ENCODE measurements at places on chromosomes 4 and X.

GRCh38 chr4:54683616-54684346, 26.0 kb downstream of the KIT start:
- DNase-seq = no peak

GRCh38 chr4:37946503-37947179, 13.6 kb upstream of the PTTG2 start:
- no peak for DNase-seq

- no peak for DNase-seq
Measured at GRCh38 chr4:177632481-177632880, 190.2 kb upstream of the AGA start.

DNA sequence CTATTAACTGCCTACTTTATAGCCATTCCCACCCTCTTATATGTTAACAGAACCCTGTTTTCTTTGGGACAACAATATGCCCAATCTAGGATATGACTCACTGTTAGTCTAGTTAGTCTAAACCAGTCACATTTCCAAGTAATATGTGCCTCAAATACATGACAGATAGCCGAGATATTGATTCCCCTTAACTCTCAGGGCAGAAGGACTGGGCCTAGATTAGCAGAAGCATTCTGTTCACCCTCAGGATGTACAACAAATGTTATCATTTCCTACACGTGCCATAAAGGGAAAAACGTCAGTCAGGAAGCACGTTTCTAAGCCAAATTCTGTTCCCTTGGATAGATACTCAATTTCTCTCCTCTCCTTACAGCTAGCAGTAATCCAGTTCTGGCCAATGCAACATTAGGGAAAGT, 114.1 kb downstream of the SLC10A7 start:
- DNase-seq = no peak

DNA sequence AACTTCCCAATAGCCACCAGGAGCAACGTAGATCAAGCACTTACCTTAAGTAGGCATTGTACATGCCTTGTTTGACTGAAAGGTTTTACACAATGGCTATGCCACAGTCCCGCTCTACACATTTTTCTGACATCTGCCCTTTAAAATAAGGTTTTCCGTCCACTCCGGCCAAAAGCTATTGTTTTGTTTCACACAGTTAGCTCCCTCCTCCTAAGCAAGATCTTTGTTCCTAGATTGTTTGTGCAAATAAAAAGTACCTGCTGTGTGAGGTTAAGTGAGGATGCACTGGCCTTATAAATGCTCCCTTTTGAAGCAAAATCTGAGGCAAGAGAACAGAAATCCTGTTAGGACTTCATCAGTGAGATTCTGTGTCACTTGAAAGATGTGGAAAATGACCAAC, 11.8 kb downstream of the SCD5 start:
- DNase-seq = no peak

GRCh38 chrX:32592786-32593185, 618.6 kb downstream of the DMD start:
- DNase-seq = no peak

GRCh38 chr4:159016593-159017024, 86.3 kb upstream of the RAPGEF2 start:
- DNase-seq = no peak

- peak; percentile 54 for DNase-seq
Measured at GRCh38 chrX:49199906-49200771, at the start of gene SYP. Gene SYP, minus strand, starts transcription at chrX:49200193. Its CDS starts 7 bp downstream, at chrX:49200186.

GRCh38 chrX:105823092-105823455, 735 bp downstream of the NRK start:
- no peak for DNase-seq

DNA sequence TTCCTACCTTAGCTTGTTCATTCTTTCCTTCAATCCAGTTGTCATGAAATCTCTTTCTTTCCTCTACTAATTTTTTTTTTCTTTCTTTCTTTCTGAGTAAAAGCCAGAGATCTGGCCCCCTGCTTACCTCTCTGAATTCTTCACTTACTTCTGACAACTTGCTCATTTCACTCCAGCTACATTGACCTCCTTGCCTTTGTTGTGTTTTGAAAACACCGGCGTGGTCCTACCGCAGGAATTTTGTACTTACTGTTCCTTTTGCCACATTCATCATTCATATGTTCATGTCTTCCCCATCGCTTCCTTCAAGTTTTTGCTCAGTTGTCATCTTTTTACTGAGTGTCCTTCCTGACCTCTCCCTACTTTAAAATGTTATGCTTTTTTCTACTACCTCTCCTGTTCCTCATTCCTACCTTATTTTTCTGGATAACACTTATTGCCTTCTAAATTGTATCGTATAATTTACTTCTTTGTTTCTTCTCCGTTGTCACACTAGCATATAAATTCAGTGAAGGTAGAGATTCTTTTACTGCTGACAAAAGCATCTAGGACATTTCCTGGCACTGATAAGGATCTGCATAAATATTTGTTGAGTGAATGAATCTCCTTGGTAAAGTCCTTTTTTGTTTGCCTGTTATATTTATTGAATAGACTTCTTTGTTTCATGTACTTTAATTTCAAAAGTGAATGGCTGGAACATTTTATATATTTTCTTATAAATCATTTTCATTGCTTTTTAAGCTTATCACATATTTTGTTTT, 74.4 kb downstream of the NFKB1 start:
- DNase-seq = no peak

DNA sequence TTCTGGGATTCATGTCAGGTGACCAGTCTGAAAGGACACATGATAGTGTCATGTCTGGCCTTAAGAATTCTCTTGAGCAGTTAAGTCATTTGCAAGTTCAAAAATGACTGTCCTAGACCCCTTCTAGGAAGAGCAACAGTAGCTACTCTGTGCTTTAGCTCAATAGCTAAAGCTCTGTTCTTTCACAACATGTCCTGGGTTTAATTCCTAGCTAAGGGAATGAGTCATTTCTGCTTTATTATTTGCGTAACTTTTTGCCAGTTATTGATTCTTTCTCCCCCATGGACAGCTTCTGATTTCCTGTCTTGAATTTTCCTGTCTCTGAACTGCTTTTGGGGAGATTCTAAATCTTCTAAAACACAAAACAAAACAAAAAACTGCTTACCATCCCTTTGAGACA, 1055.8 kb upstream of the DIAPH2 start:
- DNase-seq = no peak

- no peak for DNase-seq
Measured at GRCh38 chr4:109294006-109294405, 8.5 kb downstream of the COL25A1 start.

- no peak for DNase-seq
Measured at GRCh38 chrX:66919280-66919832, 280.5 kb upstream of the EDA2R start.

- DNase-seq = peak; percentile 32
Measured at GRCh38 chr4:37976991-37977470, 16.8 kb downstream of the PTTG2 start.

- no peak for DNase-seq
Measured at GRCh38 chrX:105282077-105282476, 61.6 kb upstream of the TEX13A start.

- no peak for DNase-seq
Measured at GRCh38 chr4:36719425-36719824, 438.0 kb downstream of the DTHD1 start.

DNA sequence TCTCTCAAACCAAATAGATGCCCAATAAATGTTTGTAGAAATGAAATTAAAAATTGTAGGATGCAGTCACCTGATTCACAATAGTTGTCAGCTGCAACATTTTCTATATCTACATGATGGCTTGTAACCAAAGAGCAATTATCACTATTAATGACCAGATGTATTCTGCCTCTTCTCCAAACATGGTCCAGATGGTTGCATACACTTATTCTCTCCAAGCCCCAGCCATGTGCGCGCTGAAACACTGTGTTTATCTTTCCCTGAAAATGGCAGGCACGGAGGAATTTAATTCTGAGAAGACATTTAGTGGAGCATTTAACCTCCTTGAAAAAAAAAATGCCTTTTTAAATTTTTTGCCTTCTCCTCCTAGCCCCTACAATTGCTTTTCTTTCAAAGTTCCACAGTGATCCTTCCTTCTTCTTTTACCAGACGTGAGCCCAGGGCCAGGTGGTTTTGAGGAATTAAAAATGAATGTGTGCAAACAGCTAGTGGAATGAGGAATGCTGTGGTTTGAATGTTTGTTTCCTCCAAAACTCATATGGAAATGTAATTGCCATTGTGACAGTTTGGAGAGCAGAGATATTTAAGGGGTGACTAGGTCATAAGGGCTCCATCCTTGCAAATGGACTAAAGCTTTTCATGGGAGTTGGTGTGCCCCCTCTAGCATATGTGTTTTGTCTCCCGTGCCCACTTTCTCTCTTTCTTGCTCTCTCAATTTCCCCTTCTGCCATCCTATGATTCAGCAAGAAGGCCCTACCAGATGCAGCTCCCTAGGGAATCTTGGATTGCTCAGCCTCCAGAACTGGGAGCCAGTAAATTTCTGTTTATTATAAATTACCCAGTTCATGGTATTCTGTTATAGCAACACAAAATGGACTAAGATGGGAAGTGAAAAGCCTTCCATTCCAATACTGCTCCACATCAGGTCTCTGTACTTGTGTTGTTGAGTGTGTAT, 136.0 kb downstream of the GABRB1 start:
- DNase-seq = no peak

- no peak for DNase-seq
Measured at GRCh38 chrX:9164086-9164485, 130.2 kb upstream of the FAM9B start.

GRCh38 chr4:136246876-136247275, 1285.4 kb downstream of the PCDH18 start:
- no peak for DNase-seq

DNA sequence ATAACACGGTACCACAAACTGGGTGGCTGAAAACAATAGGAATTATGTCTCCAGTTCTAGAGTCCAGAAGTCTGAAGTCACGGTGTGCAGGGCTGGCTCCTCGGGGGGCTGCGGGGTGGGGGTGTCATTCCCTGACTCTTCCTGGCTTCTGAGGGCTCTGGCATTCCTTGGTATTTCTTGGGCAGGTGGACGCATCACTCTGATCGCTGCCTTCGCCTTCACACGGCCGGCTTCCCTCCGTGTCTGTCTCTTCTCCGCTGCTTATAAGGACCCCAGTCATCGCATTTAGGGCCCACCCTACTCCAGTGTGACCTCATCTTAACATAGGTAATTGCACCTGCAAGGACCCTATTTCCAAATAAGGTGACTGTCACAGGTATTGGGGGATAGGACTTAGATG, 134.6 kb downstream of the CPZ start:
- no peak for DNase-seq

DNA sequence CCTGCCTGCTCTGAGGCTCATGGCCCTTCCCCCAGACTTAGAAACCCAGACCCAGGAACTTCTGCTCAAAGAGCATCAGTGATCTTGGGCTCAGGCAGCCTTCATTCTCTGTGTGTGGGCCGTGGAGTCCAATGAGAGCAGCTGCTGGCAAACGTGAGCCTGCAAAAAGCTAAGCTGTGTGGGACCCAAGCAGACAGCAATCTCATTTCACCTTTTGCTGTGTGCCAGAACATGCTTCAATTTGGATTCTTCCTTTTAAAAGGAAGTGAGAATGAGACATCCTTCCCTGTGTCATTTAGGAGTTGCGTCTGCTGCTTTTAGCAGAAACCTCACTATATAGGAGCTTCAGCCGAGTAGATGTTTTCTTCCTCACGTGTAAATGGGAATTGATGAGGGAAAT, 238.5 kb downstream of the EVC2 start:
- DNase-seq = no peak

GRCh38 chrX:104113222-104113965, 1.1 kb downstream of the ZCCHC18 start:
- no peak for DNase-seq

GRCh38 chrX:48196745-48197201, at the start of gene SSX5:
Gene SSX5, minus strand, starts transcription at chrX:48196795. Its CDS starts 1,437 bp downstream, at chrX:48195358.
- no peak for DNase-seq

DNA sequence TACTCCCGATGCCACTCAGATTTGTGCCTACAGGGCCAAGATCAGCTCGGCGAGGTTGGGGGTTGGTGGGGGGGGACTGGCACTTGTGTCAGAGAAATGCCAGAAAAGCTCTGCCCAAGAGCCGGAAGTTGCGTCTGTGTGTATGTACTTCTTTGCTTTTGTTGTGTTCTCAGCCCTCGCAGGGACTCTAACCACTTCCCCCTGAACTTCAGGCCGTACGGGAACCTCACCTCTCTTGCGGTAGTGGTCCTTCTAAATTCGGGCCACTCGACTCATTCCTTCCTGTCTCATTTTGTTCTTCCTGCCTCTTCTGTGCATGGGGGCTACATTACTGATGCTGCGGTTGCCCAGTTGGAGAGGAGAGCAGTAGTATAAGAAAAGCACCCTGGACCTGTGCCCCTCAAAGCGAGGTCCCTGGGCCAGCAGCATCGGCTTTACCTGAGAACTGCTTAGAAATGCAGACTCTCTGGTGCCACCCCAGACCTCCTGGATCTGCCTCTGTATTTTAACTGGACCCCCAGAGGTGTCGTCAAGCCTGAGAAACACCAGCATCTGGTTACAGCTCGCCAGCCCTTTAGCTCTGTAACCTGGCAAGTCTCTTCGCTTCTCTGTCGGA, 146.3 kb upstream of the RPS6KA3 start:
- DNase-seq = no peak

DNA sequence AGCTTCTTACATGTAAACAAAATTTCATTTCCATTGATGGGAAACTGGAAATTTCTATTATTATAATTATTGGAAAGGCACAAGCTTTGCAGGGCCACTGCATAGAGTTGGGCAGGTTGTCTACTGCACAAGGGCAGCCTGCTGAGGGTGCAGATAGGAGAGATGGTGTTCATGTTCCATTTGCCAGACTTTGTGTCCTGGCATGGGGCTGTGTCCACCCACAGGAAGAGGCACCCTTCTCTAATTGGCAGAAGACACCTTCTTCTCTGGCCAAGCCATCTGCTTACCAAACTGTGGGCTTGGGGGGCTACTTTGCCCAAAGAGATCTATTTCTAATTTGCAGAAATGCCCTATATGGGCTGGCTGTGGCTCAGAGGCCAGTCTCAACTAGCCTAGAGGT, 140.7 kb downstream of the GATB start:
- DNase-seq = no peak

DNA sequence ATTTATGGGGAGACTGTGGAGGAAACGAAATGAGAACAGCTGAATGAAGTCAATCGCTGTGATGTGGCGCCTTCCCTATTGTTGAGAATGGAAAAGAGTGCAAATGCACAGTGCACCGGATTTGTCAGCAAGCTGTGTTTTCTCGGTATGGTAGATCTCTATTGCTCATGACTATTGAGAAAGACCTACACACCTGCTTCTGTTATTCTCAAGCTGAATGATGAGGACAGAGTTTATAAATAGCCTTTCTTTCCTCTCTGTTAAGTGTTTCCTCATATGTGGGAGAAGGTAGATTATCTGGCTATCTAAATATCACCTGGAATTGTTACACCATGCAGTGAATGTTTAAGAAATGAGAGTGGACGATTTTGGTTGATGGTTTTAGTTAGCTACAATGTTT, 650.7 kb downstream of the IL1RAPL1 start:
- no peak for DNase-seq

GRCh38 chrX:112761242-112762207, 79.1 kb downstream of the AMOT start:
- no peak for DNase-seq
